Stimulated activated CD4-positive, alpha-beta T cell treated with anti-CD3 and anti-CD28 coated beads, Interleukin-4, amount 100 ng/mL, for 48 hours (primary cell): ENCODE measurements at places on chromosomes 3 and 15.
A peak's percentile ranks its signal among the peaks of the same experiment; 100 is the strongest.

- no peak for DNase-seq
Observed at GRCh38 chr3:101963902-101964362, 114.6 kb downstream of the NFKBIZ start.

DNA sequence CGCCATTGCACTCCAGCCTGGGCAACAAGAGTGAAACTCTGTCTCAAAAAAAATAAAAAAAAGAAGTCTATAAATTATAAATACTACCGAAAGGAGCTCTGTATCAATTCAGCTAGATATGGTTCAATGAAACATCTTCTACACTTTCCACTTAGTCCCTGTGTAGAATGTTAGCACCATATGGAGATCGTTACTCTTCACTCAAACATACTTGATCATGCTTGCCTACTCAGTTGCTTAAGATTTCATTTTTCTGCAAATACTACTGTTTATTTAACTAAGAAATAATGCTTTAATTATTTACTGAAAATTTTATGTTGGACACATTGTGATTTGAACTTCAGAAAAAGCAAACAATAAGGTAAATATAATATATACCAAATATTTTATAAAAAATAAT, 17.1 kb upstream of the NANOGP8 start:
- DNase-seq: no peak

- DNase-seq: no peak
Observed at GRCh38 chr15:95911570-95912279, 418.8 kb upstream of the NR2F2 start.

DNA sequence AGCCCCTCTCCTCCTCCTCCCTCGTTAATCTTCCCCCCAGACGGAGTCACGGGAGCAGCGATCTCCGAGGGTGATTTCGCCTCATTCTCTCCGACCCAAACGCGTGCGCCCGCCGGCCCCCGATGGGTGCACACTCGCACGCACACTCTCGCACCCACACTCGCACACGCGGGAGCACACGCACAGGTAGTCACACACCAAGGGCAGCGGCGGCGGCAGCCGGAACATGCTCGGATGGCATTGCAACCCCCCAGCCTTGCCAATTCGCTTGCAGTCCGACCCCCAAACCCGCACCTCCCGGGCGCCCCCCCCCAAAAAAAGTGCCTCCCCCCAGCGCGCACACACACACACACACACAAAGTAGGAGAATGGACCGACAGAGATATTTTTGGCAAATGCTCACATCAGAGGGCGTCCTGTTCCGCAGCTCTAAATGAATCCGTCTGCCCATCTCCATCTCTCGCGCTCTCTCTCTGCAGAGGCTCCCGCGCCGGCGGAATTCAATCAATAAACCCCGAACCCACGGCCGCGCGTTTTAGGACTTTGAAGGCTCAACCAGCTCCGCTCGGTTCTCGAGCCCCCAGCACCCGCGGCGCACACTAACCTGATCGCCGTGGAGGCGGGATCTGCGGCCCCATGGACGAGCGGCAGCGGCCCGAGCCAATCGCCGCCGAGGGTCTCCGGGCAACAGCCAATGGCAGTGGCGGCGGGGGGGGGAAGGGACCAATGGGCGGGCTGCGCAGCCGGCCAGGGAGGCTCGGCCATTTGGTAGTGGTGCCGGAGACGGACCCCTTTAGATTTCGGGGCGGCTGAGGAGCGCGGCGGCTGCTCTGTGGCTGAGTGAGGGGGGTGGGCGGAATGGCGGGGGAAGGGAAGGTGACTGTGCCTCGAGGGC, at the start of gene ANP32A:
Gene ANP32A, minus strand, starts transcription at position 601 of the 895 bp plus-strand sequence. Its CDS starts 144 bp downstream, at position 457.
- peak; percentile 96 for DNase-seq

GRCh38 chr3:78021710-78022109, 981.8 kb downstream of the ROBO2 start:
- DNase-seq: no peak

DNA sequence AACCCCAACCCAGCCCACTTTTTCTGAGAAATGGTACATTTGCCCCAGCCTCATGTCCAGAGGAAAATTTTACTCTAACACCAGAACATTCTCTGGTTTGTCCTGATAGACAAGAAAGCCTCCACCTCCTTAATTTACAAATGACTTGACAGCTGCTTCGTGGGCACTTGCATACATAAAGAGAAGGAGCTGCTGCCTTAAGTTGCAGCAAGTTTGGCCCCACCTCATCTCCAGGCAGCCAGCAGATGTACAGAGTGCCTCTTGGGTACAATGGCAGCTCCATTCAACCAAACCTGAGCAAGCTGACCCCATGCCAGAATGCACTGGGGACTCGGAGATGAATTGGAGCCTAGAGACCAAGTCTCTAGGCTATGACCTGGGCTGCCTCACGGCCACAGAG, 6.2 kb upstream of the H1-8 start:
- no peak for DNase-seq

- no peak for DNase-seq
Observed at GRCh38 chr3:191369616-191370010, 39.3 kb upstream of the UTS2B start.

DNA sequence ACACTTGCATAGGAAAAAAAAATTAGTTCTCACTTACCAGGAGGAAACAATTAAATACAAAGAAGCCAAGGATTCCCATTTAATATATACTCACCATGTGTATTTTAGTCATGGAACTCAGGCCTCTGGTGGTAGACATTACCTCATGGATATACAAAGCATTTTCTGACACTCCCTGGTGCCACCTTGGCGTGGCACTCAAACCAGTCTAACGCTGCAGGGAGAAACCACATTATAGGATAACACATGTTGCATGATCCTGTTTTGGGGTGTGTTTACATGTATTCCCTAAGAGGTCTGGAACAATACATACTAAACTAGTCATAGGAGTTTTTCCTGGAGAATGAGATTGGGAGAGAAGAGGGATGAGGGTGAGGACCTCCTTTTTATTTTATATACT, 5.9 kb upstream of the RTF1 start:
- DNase-seq: no peak

DNA sequence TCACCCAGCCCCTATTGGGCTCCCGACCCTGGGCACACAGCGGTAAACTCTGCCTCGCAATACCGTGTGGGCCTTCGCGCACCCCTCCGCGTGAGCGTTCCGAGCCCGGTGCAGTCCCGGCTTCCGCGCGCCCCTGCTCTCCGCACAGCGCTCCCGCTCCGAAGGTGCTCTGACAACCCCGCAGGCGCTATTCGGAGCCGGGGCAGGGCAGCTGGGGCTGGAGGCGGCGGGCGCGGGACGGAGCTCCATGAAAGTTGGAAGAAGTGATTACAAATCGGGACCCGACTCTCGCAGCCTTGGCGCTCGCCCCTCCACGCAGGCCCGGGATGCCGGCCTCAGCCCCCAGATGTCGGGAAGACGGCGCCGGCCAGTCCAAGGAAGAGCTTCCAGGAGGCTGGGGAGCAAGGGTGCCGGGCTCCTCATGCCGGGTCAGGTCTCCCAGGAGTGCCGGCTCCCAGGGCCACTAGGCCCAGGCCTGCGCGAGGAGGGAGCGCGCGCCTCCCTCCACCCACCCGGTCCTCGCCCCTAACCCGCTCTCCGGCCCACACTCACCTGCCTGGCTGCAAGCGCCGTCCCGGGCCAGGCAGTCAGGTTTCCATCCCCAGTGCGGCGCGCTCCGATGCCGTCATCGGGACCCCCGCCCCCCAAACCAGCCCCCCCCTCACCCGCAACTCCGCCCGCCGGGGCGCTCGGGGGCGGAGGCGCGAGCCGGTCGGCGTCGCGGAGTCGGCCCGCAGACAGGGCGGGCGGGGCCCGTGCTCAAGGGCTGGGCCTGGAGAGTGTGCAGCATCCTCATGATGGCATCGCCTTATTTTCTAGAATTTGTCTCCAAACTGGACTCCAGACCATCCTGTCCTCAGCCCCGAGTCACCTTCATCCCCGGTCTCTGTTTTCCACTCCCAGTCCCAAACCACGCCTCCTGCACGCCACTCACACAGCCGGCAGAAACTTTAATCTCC, at the start of gene KIF7:
Gene KIF7, minus strand, starts transcription at position 621 of the 959 bp plus-strand sequence. CDS start 2,537 bp downstream, outside the sequence.
- DNase-seq: no peak
